ENCODE measurements at places on chromosomes 12 and 14.

GRCh38 chr14:77238996-77239395 lies 32.0 kb downstream of the NGB start:
- DNase-seq: no peak

GRCh38 chr12:115518-115917 lies 49.0 kb downstream of the IQSEC3 start:
- no peak for DNase-seq

- DNase-seq: no peak
Measured at GRCh38 chr12:14743061-14743460, 46.7 kb upstream of the GUCY2C start.

GRCh38 chr12:29510591-29511185 lies 13.2 kb upstream of the OVCH1 start:
- no peak for DNase-seq

DNA sequence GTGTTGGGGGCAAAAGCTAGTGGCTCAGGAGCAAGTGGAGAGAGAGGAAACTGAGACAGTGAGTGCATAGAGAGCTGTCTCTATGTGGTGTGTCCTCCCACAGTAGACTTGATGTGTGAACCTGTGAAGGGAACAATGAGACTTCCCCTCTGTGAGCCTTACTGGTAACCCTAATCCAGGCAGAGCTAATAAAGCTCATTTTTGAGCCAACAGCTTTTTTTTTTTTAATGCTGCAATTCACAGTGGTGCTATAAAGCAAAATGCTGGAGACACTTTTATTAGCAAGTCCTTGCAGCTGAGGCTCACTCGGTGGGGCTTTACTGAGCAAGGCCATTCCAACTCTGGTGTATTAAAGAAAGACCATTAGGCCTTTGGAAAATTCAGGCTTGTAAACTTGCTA lies 26.9 kb downstream of the FBXW8 start:
- DNase-seq: no peak

GRCh38 chr12:51865757-51866270 lies 17.3 kb upstream of the FIGNL2 start:
- no peak for DNase-seq

DNA sequence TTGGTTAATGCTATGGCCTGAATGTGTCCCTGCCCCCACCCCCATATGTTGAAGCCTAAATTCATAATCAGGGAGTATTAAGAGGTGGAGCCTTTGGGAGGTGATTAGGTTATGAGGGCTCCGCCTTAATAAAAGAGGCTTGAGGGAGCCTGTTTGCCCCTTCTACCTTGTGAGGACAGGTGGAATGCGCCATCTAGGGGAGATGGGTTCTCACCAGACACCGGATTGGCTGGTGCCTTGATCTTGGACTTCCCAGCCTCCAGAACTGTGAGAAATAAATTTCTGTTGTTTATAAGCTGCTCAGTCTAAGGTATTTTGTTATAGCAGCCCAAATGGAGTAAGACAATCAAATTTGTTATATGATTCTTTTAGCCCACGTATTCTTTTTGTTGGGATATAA lies 148.3 kb downstream of the PTCSC3 start:
- no peak for DNase-seq

- no peak for DNase-seq
Measured at GRCh38 chr12:132596016-132596415, 14.4 kb downstream of the LRCOL1 start.

DNA sequence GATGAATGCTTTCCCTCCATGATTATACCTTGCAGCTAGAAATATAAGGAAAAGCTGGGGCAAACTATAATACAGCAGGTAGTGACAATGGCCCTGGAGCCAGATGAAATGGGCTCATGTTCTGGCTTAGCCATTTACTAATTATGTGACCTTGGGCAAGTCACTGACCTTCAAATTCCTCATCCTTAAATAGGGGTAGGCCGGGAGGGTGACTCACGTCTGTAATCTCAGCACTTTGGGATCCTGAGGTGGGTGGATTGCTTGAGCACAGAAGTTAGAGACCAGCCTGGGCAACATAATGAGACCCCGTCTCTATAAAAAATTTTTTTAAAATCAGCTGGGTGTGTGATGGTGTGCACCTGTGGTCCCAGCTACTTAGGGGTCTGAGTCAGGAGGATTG lies 155.4 kb downstream of the C12orf75 start:
- no peak for DNase-seq

DNA sequence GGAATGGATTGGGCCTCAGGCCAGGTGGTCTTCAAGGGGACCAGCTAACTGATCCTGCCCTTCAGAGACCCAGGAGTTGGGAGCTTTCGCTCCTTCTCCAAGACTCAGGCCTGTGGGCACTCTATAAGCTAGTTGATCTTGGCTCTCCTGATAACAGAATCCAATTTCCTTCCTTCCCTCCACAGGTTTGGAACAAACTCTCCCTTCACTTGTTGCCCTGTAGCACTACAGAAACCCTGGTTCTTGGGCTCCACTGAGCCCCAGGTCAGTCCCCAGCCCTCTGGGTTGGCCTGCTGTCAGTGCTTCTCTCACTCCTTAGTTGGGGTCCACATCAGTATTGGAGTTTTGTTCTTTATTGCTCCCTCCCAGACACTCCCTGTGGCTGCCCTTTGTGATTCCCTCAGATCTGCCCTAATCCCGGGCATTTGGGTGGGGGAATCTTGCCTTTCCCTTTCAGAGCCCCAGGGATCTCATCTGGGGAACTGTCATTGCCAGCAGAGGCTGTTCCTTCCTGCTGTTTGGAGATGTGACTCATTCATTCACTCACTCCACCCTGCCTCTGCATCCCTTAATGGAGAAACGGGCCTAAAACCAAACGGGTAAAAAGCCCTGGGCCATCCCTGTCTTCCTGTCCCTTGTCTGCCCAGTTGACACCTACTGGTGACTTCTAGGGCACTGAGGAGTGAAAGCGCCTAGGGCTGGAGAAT lies 4.4 kb upstream of the GPD1 start:
- no peak for DNase-seq

DNA sequence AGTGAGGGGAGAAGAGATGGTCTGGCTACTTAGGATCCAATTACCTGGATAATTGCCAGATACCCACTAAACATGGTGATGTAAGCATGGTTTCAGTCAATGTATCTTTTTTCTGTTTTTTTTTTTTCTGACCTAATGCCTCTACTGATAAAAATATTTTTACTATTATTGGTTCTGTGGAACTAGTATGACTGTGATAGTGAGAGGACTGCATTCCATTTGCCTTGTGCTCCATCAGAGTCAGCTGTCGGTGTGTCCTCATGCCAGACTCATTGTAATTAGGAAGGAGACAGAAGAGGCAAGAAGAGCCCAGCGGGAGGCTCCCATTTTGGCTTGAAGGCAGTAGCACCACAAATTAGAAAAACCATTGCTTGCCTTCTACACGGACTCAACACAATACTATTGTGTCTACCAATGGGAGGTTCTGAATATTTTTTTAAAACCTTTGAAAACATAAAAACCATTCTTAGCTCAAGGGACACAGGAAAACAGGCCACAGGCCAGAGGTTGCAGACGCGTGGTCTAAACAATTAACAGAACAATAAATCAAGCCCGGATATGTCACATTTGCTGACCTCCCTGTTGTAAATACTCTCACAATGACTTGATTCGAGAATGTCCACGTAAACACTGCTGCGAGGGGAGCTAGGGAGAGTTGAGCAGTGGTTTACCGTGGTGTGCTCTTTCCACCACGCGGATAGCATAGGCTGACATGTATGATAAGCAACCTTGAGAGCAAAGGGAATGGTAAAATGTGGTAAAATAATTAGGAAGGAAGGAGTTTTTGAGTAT lies 13.5 kb upstream of the DCP1B start:
- DNase-seq: no peak

GRCh38 chr14:24630872-24631477 lies 3.0 kb downstream of the GZMB start:
- no peak for DNase-seq

All from CD4-positive, alpha-beta T cell treated with Interleukin-12 subunit alpha and Interleukin-12 subunit beta, for 1 hour (primary cell).